ENCODE measurements at places on chromosomes 3 and 15.
A peak's percentile ranks its signal among the peaks of the same experiment; 100 is the strongest.

GRCh38 chr15:86555939-86556338 lies 476.3 kb downstream of the AGBL1 start:
- DNase-seq: no peak

DNA sequence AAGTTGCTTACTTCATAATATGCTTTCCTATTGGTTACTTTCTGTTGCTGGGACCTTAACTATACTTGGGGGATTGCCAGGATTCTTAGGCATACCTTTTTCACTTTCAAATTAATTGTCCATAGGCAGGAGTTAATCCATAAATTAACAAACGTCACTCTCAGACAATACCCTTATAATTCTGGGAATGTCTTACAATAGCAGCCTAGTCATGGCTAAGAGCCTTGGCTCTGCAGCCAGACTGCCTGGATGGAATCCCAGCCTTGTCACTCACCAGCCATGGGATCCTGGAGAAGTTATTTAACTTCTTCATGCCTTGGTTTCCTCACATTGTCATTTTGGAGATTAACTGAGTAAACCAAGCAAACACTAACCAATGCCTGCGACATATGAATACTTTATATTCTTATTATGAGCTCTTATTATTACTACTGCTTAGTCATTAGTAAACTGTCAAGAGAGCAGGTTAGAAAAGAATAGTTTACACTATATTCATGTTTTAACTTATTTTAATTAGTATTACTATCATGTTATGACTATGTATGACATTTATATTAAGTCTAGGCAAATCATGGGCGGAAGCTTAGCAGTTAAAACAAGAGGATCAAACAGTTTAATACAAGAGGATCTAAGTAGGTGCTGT lies 29.0 kb downstream of the GYG1 start:
- peak; percentile 18 for DNase-seq

GRCh38 chr3:105539897-105540296 lies 173.2 kb downstream of the ALCAM start:
- no peak for DNase-seq

- DNase-seq: no peak
Measured at GRCh38 chr3:113741086-113741485, 5.0 kb downstream of the NAA50 start.

DNA sequence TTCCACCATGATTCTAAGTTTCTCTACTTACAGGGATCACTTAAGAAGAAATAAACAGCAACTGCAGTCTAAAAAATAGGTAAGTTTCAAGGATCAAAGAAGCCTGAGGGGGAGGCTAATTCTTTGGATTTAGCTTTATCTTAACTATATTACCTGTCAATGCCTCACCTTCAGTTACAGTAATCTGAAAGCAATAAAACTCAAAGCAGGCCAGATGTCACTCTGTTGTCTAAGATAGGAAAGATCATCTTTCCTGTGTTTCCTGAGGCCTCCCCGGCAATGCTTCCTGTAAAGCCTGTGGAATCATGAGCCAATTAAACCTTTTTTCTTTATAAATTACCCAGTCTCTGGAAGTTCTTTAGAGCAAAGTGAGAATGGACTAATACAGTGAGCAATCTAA lies 60.2 kb downstream of the NPTN start:
- no peak for DNase-seq

DNA sequence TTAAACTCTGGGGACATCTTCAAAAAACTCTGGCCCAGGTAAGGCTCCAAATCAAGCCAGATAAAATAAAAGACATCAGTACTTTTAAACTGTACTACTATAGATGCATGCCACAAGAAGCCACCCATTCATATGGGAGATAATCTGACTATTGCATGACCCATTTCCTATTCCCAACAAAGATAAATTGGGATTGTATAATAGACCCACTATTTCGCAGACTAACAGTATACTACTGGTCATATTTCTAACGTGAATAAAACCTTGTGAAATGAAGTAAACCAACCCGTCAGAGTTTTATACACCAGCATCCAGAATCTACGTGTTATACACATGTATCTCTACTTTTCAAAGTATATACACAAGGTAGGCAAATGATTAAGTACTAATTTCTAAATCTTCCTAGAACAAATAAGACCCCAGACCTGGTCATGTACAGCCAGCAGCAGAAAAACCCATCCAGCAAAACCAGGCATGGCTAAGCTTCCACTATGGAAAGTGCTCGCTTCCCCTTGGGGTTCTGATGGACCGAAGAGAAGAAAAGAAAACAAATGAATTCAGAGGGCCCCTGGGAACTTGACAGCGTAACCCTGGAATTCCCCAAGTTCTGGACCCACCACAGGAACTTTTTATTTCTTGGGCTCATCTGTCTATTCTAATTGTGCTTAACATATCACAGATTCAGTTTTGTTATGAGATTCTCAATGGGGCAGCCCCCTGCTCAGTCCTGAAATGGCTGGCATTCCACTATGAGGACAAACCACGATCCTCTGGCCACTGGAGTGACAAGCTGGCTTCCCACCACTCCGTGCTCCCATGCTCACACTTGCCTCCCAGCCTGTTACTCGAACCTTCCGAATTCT lies 69.1 kb downstream of the MB21D2 start:
- DNase-seq: no peak

- peak; percentile 17 for DNase-seq
Measured at GRCh38 chr3:134311265-134311664, 60.6 kb upstream of the RYK start.

DNA sequence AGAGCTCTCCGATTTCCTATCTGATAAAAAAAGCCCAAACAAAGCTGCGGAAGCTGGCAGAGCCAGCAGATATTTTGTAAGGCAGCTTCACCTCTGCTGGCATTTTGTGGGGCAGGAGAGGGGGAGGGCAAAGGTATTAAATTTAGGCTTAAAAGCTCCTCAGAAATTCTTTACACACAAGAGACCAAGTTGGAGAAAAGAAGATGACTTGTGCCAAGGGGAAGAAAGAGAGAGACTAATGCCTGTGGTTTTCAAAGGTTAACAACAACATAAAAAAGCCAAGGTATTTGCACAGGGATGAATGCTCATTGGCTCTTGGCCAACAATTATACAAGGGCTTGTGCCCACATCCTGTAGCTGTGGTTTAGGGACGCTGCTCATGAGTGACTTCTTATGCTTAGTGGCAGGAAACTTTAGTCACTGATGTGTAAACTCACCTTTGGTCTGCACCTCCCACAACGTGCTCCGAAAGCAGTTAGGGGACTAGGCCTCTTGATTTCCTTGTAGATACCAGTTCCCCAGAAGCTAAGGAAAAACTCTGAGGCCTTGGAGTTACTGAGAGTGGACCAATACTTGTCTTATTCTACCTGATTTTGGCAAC lies 152.9 kb downstream of the TPRG1 start:
- no peak for DNase-seq

DNA sequence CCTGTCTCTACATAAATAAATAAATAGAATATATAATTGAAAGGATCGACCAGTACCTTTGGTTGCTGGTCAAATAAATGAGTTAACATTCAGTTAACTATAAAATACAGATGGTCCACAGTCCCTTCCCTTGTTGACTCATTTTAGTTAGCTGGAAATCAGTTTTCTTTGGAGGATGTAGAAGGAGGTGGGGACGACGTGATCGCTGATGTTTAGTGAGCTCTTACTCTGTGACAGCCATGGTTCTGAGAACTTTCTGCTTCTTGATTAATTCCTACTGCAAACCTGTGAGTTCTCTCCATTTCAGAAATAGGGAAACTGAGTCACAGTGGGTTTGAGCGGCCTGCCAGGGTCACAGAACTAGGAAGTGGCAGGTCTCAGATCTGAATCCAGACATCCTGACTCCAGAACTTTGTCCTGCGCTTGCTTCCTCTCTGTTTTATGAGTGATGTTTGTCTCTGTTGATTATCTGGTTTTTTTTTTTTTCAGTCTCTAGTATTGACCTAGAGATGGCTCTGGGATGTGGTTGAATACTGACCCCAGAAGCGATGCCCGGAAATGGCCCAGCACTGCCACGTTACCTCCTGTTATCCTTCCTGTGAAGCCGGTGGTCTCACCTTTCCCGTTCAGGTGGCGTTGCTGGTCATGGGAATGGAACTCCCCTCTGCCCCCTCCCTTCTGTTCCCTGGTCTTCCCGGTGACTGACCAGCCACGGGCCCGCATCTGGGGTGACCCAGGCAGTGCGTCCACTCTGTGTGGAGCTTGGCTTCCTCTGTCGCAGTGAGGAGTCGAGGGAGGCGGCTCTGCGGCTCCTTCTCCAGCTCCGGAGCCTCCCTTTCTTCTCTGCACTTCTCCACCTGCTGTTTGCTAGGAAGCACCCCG lies 18.2 kb downstream of the SYNM start:
- DNase-seq: no peak

- no peak for DNase-seq
Measured at GRCh38 chr3:16388850-16389441, 123.9 kb downstream of the OXNAD1 start.

- DNase-seq: no peak
Measured at GRCh38 chr15:59400103-59400813, 27.6 kb upstream of the MYO1E start.

- no peak for DNase-seq
Measured at GRCh38 chr15:55695432-55695831, 47.5 kb downstream of the PRTG start.

DNA sequence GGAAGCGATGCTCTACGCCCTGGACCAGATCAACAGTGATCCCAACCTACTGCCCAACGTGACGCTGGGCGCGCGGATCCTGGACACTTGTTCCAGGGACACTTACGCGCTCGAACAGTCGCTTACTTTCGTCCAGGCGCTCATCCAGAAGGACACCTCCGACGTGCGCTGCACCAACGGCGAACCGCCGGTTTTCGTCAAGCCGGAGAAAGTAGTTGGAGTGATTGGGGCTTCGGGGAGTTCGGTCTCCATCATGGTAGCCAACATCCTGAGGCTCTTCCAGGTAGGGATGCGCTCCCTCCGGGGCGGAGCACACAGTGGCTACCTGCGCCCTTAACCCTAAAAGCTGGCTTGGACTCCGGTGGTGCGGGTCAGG lies 698 bp downstream of the GRM7 start:
- no peak for DNase-seq

DNA sequence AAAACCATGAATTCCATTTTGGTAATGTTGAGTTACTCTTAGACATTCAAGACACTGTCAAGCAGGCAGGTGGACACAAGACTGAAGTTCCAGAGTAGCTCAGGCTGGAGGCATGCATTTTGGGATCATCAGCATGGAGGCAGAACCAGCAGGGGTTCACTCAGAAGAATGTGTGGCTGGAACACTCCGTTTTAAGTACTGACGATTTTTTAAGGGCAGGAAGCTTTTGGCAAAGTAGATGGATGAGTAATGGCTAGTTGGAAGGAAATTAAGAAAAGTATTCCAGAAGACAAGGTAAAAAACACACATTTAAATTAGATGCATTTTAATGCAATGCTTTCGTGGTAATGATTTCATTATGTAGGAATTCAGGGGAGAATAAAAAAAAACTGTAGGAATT lies 420.4 kb downstream of the ROBO2 start:
- DNase-seq: no peak

GRCh38 chr3:48662753-48663488 lies at the start of gene CELSR3:
Gene CELSR3, minus strand, starts transcription at chr3:48662886. Its CDS starts 252 bp downstream, at chr3:48662634.
- peak; percentile 75 for DNase-seq

- no peak for DNase-seq
Measured at GRCh38 chr15:28246605-28247004, 75.4 kb downstream of the HERC2 start.

DNA sequence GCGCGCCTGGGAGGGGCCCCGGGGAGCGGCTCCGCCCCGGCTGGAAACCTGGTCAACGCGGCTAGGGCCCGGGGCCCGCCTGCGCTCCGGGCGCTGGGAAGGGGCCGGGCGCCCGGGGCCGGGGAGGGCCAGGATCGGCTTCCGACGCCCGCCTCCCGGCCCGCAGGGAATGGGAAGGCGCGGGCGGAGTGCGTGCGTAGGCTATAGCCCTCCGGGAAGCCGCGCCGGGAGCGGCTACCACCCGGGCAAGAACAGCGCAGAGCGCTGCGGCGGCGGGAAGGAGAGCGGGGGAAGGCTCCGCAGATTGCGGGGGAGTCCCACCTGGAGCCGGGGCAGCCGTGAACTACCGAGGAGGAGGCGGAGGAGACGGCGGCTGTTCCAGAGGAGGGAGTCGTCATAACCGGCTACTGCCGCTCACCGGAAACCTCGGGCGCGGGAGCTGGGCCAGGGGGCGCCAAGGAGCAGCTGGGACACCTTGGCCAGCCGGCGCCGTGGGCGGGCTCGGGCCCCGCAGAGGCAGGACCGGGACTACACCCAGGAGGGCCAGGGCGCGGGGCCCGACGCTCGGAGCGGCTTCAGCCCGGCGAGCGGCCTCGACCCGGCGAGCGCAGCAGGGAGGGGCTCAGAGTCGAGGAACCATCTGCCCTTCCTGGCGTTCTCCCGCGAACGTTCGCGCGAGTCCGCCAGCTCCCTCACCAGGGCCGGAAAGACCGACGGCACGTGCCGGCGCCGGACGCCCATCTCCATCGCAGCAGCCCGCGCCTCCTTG lies at the start of gene EOGT:
Gene EOGT, minus strand, starts transcription at position 432 of the 769 bp plus-strand sequence. CDS start 3,838 bp downstream, outside the sequence.
- DNase-seq: peak; percentile 75

GRCh38 chr3:79661896-79662295 lies 105.9 kb downstream of the ROBO1 start:
- DNase-seq: no peak

GRCh38 chr3:87867001-87867400 lies 191.8 kb downstream of the CGGBP1 start:
- DNase-seq: no peak

DNA sequence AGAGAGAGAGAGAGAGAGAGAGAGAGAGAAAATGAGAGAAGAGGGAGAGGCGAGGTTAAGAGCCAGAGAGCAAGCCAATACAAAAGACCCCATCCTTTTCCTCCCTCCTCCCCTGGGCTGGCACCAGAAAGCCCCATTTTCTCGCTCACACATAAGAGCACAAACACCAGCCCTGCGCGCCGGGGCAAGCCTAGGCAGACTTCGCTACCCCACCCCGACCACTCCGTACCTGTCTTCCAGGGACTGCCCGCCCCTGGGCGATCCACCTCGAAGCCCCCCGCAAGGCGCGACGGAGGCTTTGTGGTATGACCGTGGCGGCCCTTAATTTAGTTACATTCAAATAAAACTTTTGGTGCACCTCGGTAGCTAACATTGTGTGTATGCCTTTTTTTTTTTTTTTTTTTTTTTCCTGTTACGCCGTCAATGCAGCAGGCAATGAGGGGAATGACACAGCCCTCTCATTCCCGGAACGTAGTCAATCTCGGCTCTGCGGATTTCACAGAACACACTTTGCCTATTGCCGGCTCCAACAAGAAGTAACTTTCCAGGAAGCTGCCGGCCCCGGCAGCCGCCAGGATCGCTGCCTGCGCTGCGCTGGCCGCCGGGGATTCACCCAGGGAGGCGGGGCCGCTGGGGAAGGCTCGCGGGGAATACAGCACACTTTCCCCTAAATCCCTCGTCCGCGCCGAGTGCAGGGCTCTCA lies 7.7 kb downstream of the BCL6 start:
- DNase-seq: peak; percentile 34

- DNase-seq: peak; percentile 23
Measured at GRCh38 chr3:194130807-194131589, 5.0 kb upstream of the HES1 start.

Data from hippocampal formation (tissue), 2 donors.